ENCODE measurements at places on chromosomes 1 and 21.

DNA sequence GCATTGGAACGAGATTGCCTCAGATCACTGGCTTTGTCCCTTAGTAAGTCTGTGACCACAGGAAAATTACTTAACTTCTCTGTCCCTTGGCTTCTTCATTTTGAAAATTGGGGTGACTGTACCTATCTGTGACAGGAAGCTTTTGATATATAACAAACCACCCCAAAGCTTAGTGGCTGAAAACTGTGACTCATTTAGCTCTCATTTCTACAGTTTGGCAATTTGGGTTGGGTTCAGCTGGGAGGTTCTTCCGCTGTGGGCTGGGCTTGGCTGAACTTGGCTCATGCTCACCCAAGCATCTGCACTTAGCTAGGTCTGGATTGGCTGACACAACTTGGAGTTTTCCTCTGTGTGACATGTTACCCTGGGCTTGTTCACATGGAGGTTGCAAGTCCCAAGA, 14.0 kb downstream of the C1orf94 start:
- peak; percentile 35 for DNase-seq

GRCh38 chr1:160837558-160838205, 25.0 kb downstream of the CD244 start:
- no peak for DNase-seq

DNA sequence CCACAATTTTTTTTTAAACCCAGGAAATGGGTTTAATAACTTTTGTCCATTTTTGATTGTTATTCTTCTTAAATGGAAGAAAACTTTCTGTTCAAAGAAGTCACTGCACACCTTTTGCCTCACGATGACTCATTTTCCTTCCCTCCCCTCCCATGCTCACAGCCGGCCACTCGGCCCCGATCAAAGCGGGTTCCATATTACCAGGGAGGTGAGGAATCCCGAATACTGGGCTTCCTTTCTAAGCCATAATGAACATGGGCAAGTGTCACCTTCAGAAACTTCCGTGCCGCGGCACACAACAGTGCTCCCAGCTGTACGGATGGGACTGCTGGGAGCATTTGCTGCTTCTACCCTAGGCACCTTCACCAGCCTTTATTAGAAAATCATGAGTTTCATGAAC, 121.4 kb downstream of the HLCS start:
- no peak for DNase-seq

GRCh38 chr1:234533975-234534876, 55.2 kb upstream of the TARBP1 start:
- no peak for DNase-seq

GRCh38 chr1:204146965-204147364, 4.9 kb downstream of the ETNK2 start:
- no peak for DNase-seq

DNA sequence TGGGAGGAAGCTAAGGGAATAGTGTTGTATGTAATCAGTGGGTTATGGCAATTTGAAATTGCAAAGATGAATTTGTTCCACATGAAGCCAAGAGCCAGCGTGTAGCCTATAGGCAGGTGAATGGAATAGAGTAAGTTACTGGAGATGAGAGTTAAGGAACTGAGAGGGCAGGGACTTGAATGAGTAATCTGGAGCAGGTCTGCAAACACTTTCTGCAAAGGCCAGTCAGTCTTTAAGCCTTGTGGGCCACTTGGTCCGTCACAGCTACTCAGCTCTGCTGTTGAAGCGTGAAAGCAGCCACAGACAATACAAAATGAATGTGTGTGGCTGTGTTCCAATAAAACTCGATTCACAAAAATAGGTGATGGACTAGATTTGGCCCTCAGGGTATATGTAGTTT, 29.2 kb downstream of the SZT2 start:
- DNase-seq, result no peak

- no peak for DNase-seq
Observed at GRCh38 chr1:217917281-217917887, 286.2 kb downstream of the SPATA17 start.

- no peak for DNase-seq
Observed at GRCh38 chr1:68506386-68506785, 9.5 kb upstream of the DEPDC1 start.

DNA sequence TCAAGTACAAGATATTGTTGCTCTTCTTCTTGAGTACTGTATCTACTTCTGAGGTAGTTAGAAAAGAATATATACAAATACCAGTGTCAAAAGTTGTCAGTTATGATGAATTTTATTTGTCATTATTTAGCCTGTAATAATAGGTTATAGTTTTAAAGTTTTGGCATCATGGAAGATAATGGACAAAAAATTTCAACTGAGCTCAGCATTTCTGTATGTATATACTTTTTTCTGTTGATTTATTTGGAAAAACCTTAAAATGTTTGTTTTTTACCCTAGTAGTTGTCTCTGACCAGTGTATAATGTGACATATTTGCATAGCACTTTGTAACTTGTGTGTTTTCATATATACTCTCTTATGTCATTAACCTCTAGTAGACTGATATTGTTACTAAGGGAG, 11.1 kb downstream of the SLC35A3 start:
- no peak for DNase-seq

GRCh38 chr21:45592208-45592619, 50.0 kb upstream of the SLC19A1 start:
- DNase-seq, result no peak

Data from H54 (cell line).